NCI-H2107 (cell line): ENCODE measurements at places on chromosomes 16 and 17.

DNA sequence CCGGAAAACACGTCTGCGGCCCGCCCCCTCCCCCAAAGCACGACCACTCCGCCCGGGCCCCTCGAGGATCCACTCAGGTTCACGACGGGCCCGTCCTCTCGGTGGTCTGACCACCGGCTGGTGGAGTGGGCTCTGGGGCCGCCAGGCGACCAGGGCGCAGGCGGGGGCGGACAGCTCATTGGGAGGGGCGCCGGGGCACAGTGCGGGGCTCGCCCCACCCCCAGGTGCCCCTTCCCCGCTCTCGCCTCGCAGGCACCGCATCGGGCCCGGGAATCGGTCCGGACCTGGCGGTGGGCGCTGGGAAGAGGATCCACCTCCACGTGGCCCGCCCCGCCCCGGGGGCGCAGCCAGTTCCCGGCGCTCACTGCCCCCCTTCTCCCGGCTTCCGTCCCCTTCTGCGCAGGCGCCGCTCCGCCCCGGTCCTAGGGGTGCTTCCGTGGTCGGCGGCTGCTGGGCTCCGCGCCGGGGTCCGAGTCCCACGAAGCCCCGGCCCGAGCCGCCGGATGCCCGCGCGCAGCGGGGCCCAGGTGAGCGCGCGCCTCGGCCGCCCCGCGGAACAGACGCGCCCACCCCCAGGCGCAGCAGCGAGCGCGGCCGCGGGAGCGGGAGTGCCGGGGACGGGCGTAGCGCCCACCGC, at the start of gene MPG:
MPG (plus strand) TSS at position 419 of the 637 bp plus-strand sequence; CDS start at position 504, 85 bp downstream.
- DNase-seq: no peak

- no peak for DNase-seq
Measured at GRCh38 chr16:24822542-24822941, 23.2 kb upstream of the SLC5A11 start.

GRCh38 chr17:8986295-8986694, 20.8 kb upstream of the PIK3R5 start:
- DNase-seq: no peak

GRCh38 chr16:72066747-72067146, 3.7 kb downstream of the HPR start:
- DNase-seq: no peak

DNA sequence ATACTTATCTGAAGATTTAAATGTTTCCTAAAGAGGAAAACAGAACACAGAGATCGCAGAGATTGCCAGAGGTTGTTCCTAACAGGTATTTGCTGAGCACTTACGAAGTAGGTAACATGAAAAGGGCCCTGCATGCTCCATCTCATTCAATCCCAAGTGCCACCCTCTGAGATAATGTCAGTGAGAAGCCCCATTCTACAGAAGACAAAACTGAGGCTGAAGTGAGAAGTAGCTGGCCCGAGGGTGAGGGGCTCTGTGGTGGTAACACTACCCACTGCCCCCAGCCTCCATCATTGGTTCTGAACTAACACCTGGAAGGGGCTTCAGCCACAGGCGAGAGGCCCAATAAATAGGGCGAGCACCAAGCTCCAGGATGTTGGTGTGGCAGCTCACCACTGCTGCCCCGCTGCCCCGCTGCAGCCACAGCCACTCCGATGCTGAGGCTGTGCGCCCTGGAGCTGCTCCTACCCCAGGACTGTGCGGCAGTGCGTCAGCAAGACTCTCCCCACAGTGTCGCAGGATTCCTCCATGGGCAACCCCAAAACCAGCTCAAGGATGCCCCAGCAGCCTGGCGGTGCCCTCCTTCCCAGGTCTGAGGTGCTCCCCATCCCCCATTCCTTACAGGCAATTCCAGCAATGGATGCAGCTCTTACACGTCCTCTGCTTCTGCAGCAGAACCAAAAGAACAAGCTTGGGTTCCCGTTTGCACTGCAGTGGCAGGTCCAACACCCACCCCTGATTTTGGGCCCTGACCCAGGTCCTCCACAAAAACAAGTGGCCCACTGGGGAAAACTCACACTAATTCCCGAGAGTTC, 10.3 kb downstream of the FLCN start:
- no peak for DNase-seq

- DNase-seq: no peak
Measured at GRCh38 chr16:78884204-78884603, 716.3 kb downstream of the MAF start.

GRCh38 chr16:73025151-73025855, 22.6 kb downstream of the ZFHX3 start:
- DNase-seq: no peak

DNA sequence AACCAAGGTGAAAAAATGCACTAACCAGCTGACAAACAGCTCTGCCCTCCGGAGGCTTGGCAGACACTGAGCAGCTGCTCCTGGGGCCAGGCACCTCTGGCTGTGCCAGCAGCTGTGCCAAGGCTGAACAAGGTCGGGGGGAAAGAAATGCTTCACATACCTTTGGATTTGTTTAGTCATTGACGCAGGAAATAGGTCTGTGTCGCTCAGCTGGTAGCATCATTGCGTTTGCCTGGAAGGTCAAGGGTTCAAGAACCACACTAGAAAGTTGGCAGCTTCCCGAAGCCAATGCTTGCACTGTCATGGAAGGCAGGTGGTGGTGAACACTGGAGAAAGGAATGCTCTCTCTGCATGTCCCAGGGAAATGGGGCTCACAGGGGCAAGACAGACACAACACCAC, 63.5 kb downstream of the PCTP start:
- no peak for DNase-seq

- no peak for DNase-seq
Measured at GRCh38 chr16:82160226-82160625, 9.8 kb downstream of the MPHOSPH6 start.

GRCh38 chr17:72569148-72569946, 448.5 kb downstream of the SOX9 start:
- no peak for DNase-seq

DNA sequence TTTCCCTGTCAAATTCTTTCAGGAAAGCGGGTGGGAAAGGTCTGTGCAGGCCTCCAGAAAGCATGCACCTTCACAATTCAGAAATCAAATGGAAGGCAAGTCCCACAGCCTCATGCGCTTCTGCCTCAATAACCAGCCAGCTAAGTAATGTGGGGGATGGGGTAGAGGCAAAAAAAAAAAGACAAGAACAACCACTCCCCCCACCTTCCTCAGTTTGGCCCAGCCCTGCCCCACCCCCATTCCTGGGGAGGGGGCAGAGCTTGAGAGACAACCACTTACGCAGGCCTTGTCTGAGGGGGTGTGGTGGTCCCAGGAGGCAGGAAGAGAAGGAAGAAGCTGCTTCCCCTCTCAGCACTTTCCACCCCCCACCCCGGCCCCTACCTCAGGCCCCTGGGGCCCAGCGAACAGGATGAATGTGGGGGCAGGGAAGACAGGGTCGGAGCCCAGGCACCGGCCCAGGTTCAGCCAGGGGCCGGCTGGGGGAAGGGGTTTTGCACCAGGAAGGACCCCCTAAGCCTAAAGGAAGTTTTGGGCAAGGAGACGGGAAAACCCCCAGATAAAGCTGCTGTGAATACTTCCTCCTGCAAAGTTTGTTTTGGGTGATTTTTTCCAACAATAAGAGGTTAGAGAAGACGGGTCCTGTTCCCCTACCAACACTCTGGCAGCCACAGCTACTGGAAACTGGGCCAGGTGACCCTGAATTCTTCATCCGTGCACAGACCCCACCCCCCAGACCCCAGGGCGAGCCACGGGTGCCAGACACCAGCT, 1.2 kb downstream of the JUP start:
- no peak for DNase-seq

- DNase-seq: peak; percentile 73
Measured at GRCh38 chr16:48535831-48536613, 74.0 kb downstream of the N4BP1 start.

GRCh38 chr17:38919316-38920078, 5.9 kb upstream of the LASP1NB start:
- DNase-seq: no peak

- no peak for DNase-seq
Measured at GRCh38 chr17:10233161-10233560, 34.8 kb upstream of the GAS7 start.

DNA sequence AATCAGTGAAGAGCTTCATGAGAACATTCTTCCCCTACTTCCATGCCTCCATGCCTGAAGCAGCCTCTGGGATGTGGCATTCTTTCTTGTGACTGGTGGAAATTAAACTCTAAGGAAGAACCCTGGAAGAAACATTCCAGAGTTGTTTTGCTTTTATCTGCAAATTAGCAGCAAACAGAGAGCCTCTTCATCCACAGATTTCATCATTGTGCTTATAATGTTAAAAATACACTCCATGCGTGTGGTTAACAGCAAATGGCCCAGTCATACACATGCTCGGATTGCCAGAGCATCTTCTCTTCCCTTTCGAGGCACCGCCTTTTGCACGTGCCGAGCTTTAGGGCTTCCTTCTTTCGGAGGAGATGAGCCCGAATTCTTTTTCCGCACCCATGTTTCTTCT, 411.3 kb downstream of the SNX29 start:
- no peak for DNase-seq

DNA sequence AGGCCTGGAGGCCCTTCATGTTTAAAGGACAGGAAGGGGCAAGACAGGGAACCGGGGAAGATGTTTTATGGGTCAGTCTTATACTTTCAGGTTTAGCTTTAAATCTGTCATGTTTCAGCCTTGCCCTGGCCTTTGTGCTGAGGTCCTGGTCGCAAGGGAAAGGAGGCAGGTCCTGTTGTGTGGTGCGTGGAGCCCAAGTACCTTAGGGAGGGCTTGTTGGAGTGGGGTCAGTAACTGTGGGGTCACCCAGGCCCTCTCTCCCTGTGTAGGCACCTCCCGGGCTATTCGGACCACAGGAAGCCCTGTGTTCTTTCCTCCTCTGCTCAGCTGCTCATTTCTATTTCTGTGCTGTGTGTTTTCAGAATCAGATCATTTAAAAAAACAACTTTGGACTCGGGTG, 42.7 kb downstream of the MPRIP start:
- no peak for DNase-seq

DNA sequence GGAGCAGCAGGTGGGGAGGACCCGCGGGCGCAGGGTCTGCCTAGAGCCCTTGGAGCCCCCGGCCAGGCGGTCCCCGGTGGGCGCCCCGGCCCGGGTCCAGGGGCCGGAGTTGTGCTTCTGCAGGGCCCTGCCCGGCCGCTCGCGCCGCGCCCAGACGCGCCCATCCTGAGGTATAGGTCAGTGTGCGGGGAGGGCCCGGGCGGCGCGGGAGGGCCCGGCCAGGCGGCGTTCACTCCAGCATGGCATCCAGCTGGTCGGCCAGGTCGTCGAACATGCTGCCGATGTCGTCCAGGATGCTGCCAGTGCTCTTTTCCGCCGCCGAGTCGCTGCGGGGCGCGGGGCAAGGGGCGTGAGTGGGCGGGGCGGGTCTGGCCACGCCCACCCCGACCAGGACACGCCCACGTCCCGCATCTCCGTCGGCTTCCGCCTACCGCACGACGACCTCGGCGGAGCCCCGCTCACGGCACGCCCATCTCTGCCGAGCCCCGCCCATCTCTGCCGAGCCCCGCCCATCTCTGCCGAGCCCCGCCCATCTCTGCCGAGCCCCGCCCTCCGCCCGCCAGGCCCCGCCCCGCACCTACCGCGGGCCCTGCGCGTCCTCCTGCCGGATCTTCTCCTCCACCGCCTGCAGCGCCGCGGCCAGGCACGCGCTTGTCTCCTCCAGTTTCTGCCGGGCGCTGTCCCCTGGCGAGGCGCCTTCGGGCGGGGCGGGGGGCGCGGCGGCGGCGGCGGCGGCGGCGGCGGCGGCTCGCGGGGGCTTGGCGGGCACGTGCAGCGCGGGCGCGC, 17.9 kb downstream of the CASKIN1 start:
- no peak for DNase-seq

DNA sequence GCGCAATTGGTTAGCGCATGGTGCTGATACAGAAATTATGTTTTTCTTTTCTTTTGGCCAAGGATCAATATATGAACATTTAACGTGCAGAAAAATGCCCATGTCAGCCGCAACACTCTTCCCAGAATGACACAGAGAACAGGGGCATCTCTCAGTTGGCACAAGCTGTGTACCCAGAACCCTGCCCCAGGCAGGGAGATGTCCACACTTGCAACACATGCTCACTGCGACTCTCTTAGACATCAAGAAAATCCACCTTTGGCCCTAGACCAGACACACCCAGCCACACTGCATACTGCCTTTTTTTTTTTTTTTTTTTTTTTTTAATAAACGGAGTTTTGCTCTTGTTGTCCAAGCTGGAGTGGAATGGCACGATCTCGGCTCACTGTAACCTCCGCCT, 17.0 kb downstream of the PITPNA start:
- no peak for DNase-seq

GRCh38 chr16:24073321-24073720, 182.8 kb upstream of the CACNG3 start:
- no peak for DNase-seq

- DNase-seq: no peak
Measured at GRCh38 chr17:82782657-82783207, 30.9 kb downstream of the TBCD start.

DNA sequence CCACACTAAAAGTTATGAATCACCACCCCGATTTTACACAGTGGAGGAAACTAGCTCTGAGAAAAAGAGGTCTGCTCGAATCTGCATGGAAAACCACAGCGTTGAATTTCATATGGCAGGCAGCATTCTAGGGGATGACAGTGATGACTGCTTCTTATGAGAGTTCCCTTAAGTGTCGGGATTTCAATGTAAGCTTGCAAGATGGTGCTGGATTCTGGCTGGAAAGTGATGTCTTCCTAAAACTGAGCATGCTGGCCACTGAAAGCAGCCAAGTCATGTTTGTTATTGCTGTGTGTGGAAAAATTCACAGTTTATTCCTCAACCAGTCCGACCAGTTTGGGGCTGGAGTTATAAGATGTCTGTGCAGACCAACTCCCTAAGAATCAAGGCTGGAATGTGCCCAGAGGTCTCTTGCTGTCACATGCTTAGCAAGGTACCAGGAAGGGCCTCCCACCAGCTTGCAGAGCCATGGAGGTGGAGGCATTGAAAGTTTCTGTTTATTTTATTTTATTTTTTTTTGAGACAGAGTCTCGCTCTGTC, 37.2 kb upstream of the GAN start:
- DNase-seq: no peak

- DNase-seq: no peak
Measured at GRCh38 chr16:22386976-22387375, 12.6 kb upstream of the CDR2 start.

DNA sequence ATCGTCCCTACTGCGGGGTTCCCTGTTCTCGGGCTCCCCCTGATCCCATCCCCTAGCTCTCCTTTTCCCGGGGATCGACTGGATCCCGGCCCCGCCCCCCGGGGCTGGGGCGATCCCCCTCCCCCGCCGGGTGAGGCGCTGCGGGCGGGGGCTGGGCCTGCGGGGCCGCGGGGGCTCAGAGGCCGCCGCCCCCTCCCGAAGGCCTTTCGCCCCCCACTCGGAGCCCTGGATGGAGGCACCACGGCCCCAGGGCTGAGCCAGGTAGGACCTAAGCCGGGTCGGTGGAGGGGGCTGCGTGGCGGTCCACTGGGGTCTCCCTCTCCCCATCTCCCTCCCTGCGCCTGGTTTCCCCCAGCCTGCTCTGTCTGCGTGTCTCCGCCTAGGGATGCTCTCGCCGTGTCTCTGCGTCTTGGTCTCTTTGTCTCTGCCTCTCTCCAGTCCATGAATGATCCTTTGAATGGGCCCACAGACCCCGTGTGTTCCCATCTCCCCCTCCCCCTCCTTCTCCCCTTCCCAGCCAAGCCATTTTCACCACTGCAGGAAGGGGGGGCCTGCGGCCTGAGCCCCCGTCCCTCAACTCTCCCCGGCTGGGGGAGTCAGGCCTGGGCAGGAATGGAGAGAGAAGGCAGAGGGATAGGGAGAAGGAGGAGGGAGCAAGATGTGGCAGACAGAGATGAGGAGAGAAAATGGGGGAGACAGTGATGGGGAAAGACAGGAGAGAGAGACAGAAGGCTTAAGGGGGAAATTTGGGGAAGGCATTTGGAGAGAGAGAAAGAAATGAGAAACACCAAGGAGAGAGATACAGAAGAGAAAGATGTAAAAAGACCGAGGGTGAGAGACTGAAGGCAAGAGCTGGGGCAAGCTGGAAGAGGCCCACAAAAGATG, 1.7 kb upstream of the TMEM256 start:
- DNase-seq: no peak
